ENCODE measurements at places on chromosomes 7 and 10. TPM values are rescaled to one million over a fixed set of nuclear protein-coding genes. Genes with fewer than 3 reads are reported as not detected.

SLC26A4 gene
- 1.0 TPM for total RNA-seq

- H3K36me3 ChIP-seq = no peaks in the 10 kb centered on the region
- no peaks in the 10 kb centered on the region for H3K27me3 ChIP-seq
- H3K27ac ChIP-seq = no peak overlapping the region
- DNase-seq = no peak
- no peak overlapping the region for H3K4me3 ChIP-seq
- H3K4me1 ChIP-seq = peaks cover 37% of the 10 kb centered on the region
Measured at GRCh38 chr10:62015994-62016393, 114.5 kb downstream of the ARID5B start.

DNA sequence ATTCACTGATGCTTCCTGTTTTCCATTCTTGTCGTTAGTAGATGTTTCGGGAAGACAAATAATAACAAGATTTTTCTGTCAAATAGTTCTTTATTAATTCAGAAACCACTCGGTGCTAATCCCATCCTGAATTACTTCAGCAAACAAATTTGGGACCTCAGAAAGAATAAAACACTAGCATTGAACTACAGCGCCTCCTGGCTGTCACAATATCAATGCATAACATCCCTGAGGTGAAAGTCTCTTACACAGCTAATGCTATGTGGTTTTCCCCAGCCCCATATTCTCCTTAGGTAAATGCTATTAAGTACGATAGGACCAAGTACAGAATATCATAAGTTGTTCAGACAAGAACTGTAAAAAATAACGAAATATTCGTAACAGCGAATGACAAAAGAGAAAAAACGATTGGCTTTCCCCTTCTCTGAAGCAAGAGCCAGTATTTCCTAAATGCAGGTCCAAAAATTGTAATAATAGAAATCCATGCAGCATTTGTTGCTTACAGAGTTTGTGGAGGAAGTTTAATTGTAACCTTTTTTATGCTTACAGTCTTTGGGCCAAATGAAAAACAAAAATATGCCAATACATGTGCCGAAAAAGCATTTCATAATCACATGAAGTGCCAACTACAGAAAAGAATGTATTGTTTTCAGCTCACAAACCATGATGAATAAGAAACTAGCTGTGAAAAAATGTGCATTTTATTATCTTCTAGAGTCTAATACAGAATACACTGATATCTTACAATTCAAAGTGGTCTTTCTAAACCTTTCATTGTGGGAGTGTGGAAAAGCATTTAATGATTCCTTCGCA is 47.3 kb downstream of the MYPN start:
- no peak overlapping the region for H3K4me3 ChIP-seq
- DNase-seq = no peak
- no peaks in the 10 kb centered on the region for H3K36me3 ChIP-seq
- no peak overlapping the region for H3K27ac ChIP-seq

GRCh38 chr7:103687951-103688350 is 241.9 kb upstream of the SLC26A5 start:
- peaks cover 5% of the 10 kb centered on the region for H3K27me3 ChIP-seq
- H3K4me1 ChIP-seq = no peaks in the 10 kb centered on the region
- H3K36me3 ChIP-seq = no peaks in the 10 kb centered on the region
- no peak overlapping the region for H3K4me3 ChIP-seq
- no peak for DNase-seq

CYP2C19 gene
- total RNA-seq = not detected

GRCh38 chr10:66822801-66823200 is 103.0 kb upstream of the LRRTM3 start:
- H3K4me3 ChIP-seq = no peak overlapping the region
- no peak overlapping the region for H3K27ac ChIP-seq
- no peaks in the 10 kb centered on the region for H3K36me3 ChIP-seq
- DNase-seq = no peak
- H3K4me1 ChIP-seq = no peaks in the 10 kb centered on the region
- H3K27me3 ChIP-seq = no peaks in the 10 kb centered on the region

DNA sequence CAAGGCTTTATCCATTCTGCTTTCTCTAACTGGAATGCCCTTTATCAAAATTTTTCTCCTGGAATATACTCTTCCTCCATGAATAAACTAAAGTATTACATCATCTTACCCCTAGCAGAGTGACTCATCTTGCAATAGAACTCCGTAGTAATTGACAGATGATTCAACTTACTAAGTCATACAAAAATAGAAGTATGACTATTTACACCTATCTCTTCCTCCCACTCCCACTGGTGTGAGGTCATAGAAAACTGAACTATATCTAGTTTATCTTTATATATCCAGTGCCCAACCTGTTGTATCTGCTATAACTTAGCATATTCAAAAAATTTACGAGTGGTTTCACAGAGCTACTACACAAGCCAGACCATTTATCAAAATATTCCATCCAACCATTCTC is 26.1 kb downstream of the ABCB1 start:
- H3K36me3 ChIP-seq = no peaks in the 10 kb centered on the region
- H3K27me3 ChIP-seq = no peaks in the 10 kb centered on the region
- no peak for DNase-seq
- no peak overlapping the region for H3K27ac ChIP-seq

DNA sequence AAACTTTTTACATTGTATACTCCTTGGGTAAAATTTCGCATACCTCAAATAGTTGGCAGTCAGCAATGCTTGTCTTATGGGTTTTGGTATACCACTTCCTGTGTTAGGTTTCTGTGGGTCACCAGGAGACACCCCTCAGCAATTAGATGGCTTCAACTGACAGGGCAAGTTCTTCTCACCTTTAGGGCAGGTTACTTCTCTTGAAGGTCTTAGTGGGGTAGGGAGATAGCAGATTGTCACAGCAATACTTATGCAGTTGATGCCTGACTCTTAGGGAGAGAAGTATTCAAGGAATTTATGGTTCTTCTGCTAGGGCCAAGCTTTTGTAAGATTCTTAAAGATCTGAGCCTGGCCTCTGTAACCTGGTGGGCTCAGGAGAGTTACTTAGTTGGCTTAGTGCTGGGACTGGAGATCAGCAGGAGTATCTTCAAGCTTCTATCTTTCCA is 42.9 kb downstream of the MKLN1 start:
- H3K36me3 ChIP-seq = no peaks in the 10 kb centered on the region
- DNase-seq = no peak
- no peaks in the 10 kb centered on the region for H3K27me3 ChIP-seq
- peaks cover 66% of the 10 kb centered on the region for H3K4me1 ChIP-seq
- H3K4me3 ChIP-seq = no peak overlapping the region

DNA sequence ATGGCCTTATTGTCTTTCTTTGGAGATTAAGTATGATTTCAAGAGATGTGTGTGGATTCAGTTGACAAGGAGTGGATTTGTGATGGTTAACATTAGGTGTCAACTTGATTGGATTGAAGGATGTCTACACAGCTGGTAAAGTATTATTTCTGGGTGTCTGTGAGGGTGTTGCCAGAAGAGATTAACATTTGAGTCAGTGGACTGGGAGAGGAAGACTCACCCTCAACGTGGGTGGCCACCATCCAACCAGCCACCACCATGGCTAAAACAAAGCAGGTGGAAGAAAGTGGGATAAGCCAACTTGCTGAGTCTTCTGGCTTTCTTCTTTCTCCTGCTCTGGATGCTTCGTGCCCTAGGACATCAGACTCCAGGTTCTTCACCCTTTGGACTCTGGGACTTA is 76.1 kb downstream of the GPR37 start:
- no peaks in the 10 kb centered on the region for H3K4me1 ChIP-seq
- H3K36me3 ChIP-seq = no peaks in the 10 kb centered on the region
- no peak overlapping the region for H3K27ac ChIP-seq
- DNase-seq = no peak
- H3K4me3 ChIP-seq = no peak overlapping the region

DNA sequence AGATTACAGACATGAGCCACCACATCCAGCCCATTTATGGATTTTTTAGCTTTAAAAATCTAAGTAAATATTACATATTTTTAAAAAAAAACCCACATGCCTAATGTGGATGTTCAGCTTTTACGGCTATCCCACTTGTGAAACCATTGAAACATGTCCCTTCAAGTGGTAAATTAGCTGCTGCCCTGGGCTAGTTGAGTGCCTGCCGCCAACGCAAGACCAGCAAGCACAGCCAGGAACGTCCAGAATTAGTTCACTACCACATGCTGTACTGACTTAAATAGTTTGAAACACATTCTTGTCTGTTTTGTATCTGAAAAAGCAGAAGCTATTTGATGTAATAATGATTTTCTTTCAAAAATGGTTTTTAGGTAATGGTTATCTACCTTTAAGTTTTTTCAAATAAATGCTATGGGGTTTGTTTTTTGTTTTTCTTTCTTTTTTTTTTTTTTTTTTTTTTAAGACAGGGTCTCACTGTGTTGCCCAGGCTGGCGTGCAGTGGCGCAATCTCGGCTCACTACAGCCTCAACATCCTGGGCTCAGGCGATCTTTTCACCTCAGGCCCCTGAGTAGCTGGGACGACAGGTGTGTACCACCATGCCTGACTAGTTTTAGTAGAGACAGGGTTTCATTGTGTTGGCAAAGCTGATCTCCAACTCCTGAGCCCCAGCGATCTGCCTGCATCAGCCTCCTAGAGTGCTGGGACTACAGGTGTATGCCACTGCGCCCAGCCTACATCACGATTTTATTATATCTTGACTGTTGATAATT is 57.0 kb downstream of the KLRG2 start:
- peaks cover 47% of the 10 kb centered on the region for H3K36me3 ChIP-seq
- H3K4me3 ChIP-seq = no peak overlapping the region
- no peak for DNase-seq
- no peak overlapping the region for H3K27ac ChIP-seq
- H3K27me3 ChIP-seq = no peaks in the 10 kb centered on the region

BLVRA gene
- total RNA-seq = 106 TPM

GRCh38 chr10:79444199-79445119 is 965 bp downstream of the ZCCHC24 start:
- no peaks in the 10 kb centered on the region for H3K27me3 ChIP-seq
- peak; percentile 77 for DNase-seq
- H3K4me3 ChIP-seq = peak overlapping the region; percentile 96
- peak overlapping the region; percentile 92 for H3K27ac ChIP-seq
- H3K4me1 ChIP-seq = peaks cover 30% of the 10 kb centered on the region

DNA sequence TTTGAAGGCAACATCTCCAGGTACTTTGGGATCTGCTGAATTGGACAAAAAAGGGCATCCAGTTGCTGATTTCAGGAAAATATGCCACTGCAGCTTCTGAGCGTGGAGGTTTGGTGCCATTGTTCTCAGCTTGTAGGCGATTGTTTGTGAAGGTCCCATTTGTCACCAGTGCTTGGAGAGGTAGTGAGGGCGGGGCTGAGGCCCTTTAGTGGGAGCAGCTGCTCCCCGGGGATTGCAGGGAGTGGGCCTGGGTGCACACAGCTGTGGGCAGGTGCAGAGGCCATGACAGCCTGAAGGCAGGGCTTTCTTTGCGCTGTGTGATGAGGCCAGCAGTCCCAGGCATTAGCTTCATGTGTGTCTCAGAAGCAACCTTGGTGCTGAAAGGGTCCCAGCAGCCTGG is 3.9 kb downstream of the FAM20C start:
- peaks cover 36% of the 10 kb centered on the region for H3K4me1 ChIP-seq
- no peaks in the 10 kb centered on the region for H3K27me3 ChIP-seq
- H3K36me3 ChIP-seq = peaks cover 62% of the 10 kb centered on the region
- H3K4me3 ChIP-seq = no peak overlapping the region
- DNase-seq = no peak
- H3K27ac ChIP-seq = no peak overlapping the region

GRCh38 chr10:35451151-35452016 is 115.1 kb downstream of the CCNY start:
- H3K27me3 ChIP-seq = no peaks in the 10 kb centered on the region
- peaks cover 84% of the 10 kb centered on the region for H3K4me1 ChIP-seq
- H3K27ac ChIP-seq = peak overlapping the region; percentile 79
- no peak for DNase-seq

- H3K27me3 ChIP-seq = peaks cover 3% of the 10 kb centered on the region
- no peaks in the 10 kb centered on the region for H3K4me1 ChIP-seq
- no peak overlapping the region for H3K27ac ChIP-seq
- no peak for DNase-seq
- no peaks in the 10 kb centered on the region for H3K36me3 ChIP-seq
- no peak overlapping the region for H3K4me3 ChIP-seq
Measured at GRCh38 chr7:38438970-38439369, 165.5 kb upstream of the TARP start.

DNA sequence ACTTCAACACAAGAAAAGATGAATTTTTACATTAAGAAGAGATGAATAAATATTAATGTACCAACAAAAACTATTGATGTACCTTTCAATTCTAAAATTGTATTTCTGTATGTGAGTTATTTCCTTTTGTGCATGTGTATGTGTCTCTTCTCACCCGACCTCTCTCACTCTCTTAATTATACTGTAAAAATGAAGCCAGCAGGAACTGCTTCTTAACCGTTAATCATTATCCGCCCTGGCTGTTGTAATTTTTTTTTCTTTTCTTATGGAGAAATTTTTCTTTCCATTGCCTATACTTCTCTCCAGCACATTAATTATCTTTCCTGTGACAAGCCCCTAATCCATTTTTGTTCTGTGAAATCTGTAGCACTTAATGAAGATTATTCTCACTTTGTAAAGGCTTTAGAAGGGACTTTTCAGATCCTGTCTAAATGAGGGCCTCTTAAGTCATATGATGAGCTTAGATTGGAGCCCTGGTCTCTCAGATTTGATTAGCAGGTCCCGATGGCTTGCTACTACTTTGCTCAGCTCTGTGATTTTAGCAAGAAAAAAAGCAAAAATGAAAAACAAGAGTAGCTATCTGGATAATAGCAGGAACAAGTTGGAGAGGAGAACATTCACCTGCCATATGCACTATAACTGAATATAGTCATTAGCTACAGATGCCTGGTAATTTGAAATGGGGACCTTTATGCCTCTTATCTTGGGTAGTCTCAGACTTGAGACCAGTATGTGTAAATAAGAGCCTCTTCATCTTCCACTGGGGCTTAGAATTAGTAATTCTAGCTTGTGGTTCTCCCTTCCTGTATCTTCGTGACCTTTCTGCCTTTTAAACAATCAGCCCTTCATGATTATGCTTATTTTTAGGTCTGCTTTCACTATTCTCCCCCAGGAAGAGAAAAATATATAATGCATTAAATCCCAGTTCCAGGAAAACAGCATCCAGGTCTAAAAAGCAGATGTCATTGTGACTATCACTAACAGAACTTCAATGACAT is 80.0 kb upstream of the COL1A2 start:
- H3K36me3 ChIP-seq = no peaks in the 10 kb centered on the region
- H3K27ac ChIP-seq = no peak overlapping the region
- H3K4me1 ChIP-seq = no peaks in the 10 kb centered on the region
- H3K27me3 ChIP-seq = no peaks in the 10 kb centered on the region
- DNase-seq = no peak
- H3K4me3 ChIP-seq = no peak overlapping the region

PLXNA4 gene
- 4.3 TPM for total RNA-seq

GRCh38 chr7:16801111-16801542 is 3.7 kb downstream of the AGR2 start:
- DNase-seq = no peak
- H3K27me3 ChIP-seq = no peaks in the 10 kb centered on the region
- no peak overlapping the region for H3K4me3 ChIP-seq
- H3K4me1 ChIP-seq = no peaks in the 10 kb centered on the region
- H3K36me3 ChIP-seq = no peaks in the 10 kb centered on the region

Measured in lower lobe of right lung (tissue), 2 donors.